ENCODE measurements at places on chromosomes 16 and 17.

- DNase-seq, result no peak
These were observed 81.5 kb upstream of the TRAP1 start for GRCh38 chr16:3798838-3799237.

DNA sequence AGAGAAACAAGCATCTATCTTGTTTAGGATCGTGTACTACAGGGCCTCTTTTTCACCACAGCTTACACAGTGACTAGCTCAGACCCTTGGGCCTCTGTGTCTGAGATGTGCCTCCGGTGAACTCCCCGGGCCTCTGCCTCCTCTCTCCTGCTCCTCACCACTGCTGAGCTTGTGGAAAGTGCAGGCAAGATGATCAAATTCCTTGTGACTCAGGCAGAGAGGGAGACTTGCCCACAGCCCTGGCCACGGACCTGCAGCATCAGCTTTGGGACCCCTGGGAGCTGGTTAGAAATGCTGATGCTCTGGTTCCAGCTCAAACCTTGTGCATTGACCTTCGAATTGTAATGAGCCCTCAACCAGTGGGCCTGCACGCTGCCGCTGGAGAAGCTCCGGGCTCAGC lies 79.8 kb downstream of the ZDHHC7 start:
- no peak for DNase-seq

- DNase-seq, result no peak
These were observed 153.4 kb upstream of the GSE1 start for GRCh38 chr16:85459529-85460251.

GRCh38 chr16:56482683-56483236 lies 31.4 kb downstream of the OGFOD1 start:
- DNase-seq, result no peak

DNA sequence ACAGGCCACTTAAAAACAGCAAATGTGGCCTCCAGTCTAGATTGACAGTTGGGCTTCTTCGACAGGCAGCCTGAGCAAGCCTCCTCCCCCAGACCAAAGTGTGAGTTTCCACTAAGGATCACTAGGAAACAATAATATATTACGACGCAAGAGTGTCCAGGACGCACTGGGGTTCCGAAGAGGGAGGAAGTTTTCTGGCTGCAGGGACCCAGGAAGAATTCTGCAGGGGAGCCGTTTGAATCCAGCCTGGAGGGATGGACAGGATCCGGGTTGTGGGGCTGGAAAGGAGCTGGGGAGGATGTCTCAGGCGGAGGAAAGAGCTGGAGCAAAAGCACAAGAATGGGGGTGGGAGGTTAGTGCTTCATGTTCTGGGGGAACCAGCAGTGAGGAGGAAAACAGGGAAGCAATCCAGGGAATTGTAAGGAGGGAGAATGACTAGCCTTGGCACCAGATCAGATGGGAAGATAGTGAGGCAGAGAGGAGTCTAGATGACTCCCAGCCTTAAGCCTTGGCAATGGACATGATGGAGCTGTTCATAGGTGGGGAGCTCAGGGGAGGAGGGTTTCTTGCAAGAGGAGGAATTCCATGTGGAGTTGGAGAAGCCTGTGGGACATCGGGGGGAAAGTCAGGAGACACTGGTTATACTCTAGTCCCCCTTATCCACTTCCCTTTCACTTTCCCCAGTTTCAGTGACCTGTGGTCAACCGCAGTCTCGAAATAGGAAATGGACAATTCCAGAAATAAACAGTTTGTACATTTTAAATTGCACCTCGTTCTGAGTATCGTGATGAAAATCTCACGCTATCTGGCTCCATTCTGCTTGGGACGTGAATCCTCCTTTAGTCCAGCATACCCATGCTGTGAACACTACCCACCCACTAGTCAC lies 26.6 kb downstream of the NGFR start:
- DNase-seq, result no peak

GRCh38 chr17:49520386-49521087 lies 25.4 kb downstream of the NGFR start:
- no peak for DNase-seq

DNA sequence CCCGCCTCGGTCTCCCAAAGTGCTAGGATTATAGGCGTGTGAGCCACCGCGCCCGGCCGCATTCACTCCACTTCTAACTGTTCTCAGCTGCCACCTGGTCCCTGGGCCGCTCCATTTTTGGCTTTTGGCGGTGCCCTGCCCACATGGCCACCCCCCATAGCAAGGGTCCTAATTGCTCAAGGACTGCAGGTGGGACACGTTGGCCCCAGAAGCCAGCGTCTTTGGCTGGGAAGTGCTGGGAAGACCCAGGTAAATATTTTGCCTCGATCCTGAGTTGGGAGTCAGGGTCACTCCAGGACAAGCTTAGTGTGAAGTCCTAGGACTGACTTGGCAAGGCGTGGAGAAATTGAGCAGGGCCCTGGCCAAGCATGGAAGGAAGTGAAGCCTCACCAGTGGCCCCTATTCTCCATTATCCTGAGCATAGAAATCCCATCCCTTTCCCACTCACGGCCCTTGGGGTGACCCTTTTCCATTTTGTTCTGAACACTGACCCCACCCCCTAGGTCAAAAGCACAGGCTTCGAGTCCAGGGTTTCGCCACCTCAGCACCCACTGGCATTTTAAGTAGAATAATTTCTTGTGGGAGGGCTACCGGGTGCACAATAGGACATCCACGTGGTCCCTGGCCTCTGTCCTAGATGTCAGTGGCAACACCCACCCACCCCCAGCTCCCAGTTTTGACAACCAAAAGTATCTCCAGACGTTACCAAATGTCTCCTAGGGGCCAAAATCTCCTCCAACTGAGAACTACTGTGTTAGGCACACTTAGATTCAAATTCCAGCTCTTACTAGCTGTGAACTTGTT lies 5.9 kb upstream of the WDR81 start:
- DNase-seq, result no peak

DNA sequence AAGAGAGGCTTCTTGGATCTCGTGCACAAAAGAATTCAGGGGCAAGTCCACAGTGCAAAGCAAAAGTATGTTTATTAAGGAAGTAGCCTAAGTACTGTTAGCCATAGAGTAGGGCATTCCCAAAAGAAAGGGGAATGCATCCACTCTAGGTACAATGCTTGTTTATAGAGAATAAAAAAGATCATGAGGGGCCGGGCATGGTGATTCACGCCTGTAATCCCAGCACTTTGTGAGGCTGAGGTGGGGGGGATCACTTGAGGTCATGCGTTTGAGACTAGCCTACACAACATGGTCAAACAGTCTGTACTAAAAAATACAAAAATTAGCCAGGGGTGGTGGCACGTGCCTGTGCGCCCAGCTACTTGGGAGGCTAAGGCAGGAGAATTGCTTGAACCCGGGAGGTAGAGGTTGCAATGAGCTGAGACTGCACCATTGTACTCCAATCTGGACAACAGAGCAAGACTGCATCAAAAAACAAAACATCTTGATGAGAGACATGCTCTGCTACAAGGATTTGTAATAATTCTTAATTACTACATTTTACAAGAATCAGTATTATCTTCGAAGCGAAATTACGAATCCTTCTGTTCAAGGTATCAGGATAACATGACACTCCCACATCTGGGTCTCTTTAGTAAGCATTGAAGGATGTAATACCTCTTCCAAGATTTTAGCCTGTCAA lies 191.6 kb downstream of the CPPED1 start:
- no peak for DNase-seq

GRCh38 chr17:27236717-27237315 lies 57.1 kb upstream of the WSB1 start:
- DNase-seq, result peak; percentile 68

- peak; percentile 92 for DNase-seq
These were observed at the start of gene COG1 for GRCh38 chr17:73192894-73193701. COG1 (plus strand) TSS chr17:73193055; CDS start chr17:73193070, 15 bp downstream.

- DNase-seq, result peak; percentile 28
These were observed 825 bp downstream of the HEATR6 start for GRCh38 chr17:60077672-60078519.

GRCh38 chr16:57818377-57819064 lies 16.2 kb upstream of the KIFC3 start:
- DNase-seq, result no peak

GRCh38 chr16:24611310-24611709 lies 71.9 kb downstream of the RBBP6 start:
- no peak for DNase-seq

DNA sequence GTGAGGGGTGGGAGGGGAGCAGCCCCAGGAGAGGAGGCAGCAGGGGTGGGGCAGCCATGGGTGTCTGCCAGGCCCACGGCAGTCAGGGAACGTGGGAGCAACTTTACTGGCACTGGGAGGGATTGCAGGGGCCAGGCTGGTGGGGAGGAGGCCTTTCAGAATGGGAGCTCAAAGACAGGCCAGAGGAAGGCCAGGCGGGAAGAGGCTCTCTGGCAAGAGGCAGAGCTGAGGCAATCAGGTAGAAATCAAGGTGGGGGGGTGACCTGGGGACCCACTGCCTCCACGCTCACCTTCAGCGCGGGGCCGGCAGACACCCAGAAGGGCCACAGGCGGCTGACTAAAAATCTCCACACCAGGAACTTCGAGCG lies 11.9 kb upstream of the GSE1 start:
- DNase-seq, result no peak

DNA sequence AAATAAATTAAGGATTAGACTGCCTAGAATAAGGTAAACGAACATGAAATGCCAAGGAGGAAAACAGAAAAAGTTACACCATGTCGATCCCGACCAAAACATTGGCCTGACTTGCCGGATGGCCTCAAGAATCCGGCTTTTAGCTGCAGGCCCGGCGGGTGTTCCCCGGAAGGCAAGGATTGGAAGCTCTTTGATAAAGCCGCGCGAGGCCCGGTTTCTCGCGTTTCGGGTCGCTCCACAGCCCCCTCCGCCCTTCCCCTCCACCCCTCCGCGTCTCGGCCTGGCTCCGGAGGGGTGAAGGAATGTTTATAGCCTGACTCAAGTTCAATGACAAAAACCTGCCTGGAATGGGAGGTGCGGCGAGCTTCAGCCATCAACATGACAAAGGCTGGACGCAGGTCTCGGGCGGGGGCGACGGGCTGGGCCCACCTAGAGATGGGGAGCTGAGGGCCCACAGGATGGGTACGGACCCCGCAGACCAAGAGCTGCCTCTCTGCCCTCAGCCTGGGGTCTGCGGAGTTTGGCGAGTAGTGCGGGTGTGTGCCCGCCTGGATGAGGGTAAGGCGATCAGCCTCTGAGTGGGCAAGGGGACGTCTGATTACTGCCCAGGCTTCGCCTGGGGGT lies 2.6 kb downstream of the PRAC1 start:
- DNase-seq, result no peak

DNA sequence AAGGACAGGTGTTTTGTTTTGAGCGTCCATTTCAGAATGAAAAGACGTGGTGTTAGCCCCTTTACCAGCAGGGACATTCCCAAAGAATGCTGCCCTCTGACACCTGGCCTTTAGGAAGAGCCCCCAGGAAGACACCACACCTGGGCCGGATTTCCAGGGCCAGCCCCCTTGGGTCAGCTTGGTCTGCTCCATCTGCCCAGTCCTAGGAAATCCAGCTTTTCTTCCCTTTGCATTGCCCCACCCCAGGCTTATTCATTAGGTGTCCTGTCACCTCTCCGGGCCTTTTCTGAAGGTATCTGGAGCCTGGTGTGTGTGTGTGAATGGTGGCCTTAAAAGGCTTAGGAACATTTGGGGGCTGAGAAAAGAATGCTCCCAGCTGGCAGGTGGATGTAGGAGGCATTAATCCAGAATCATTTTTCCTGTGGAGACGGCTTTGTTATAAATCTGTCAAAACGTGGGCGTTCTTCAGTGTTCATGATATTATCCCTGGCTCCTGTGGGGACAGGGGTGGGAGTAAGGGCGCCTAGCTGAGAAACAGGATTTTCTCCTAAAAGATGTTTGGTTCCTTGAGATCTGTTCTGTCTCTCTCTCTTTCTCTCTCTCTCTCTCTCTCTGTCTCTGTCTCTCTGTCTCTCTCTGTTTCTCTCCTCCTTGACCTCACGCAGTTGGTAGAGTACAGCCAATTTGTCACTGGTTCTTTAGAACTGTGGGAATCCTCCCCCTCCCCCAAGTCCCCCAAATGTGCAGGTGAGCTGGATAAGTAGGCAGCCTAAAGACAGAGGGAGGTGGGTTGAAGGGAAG lies 84.0 kb downstream of the NTN1 start:
- DNase-seq, result no peak

DNA sequence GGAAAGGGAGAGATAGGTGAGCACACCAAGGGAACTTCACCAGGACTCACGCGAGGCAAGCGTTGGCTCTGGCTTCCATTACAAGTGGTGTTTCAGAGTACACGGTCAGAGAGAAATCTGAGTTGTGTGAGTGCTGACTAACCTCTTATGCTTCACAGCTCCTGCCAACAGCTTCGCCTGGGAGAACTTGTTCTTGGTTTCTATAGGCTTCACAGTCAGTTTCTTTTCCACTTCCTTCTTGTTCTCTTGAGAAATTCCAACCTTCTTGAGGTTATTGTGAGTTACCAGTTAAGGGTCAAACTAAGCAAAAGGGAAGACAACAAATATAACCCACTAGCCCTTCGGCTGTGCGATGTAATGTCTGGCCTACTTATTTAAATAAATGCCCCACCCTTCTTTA lies 18.9 kb downstream of the PSME3IP1 start:
- no peak for DNase-seq
